ENCODE measurements at places on chromosomes 2 and 18.

DNA sequence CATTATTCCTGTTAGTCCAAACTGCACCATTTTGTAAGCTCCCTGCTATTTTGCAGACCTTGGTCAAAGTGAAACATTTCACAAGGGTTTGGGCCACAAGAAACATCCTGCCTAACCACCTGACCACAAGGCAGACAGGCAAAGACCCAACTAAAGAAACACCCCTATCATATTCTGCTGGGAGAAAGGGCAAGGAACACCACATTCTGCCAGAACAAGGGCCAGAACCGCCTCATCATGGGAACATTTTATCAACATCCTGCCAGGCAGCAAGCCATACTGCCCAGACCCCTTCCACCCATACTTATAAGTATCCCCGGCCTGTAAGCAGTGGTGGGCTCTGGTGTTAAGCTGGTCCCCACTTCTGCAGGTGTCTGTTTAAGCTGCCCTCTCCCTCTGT is 12.0 kb upstream of the RAB31 start:
- DNase-seq, result no peak

GRCh38 chr2:203461746-203462145 is 73.4 kb downstream of the RAPH1 start:
- no peak for DNase-seq

DNA sequence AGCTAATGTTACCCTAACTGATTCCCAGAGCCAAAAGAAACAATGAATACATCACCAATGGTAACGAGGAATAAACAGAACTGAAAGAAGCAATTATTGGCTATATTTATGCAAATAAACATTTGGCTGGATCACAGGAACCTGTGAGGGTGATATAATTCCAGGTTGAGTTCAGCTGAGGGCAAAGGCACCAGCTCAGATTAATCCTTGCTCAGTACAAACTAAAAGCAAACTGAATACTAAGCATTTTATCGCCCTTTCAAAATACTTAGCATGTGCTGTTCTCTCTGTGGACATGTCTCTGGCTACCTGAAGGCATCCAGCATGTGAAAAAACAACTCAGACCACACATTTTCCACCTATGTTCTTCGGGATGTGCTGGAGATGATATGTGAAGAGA is 791.7 kb downstream of the METTL4 start:
- DNase-seq, result no peak

DNA sequence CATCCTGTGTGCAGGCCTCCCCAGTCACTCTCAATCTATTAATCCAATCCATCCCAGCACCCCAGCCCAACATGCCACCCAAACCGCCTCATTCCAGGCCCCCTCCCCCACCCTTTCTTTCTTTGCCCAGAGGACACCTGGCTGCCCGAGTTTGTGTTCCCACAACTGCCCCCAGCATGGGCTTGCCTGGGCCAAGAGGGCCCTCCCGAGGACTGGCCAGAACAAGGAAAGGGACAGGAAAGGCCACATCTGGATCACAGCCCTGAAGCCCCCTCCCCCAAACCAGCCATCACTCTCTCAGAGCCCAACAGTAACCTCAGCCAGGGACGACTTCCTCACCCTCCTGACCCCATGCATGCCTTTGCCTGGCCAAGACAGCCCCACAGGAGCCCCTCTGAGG is 1.2 kb downstream of the TNS1 start:
- DNase-seq, result no peak

- DNase-seq, result no peak
Measured at GRCh38 chr2:128472789-128473174, 154.1 kb upstream of the HS6ST1 start.

- DNase-seq, result peak; percentile 60
Measured at GRCh38 chr2:17470855-17471641, 47.2 kb downstream of the RAD51AP2 start.

- DNase-seq, result no peak
Measured at GRCh38 chr2:225070811-225071210, 28.5 kb upstream of the DOCK10 start.

DNA sequence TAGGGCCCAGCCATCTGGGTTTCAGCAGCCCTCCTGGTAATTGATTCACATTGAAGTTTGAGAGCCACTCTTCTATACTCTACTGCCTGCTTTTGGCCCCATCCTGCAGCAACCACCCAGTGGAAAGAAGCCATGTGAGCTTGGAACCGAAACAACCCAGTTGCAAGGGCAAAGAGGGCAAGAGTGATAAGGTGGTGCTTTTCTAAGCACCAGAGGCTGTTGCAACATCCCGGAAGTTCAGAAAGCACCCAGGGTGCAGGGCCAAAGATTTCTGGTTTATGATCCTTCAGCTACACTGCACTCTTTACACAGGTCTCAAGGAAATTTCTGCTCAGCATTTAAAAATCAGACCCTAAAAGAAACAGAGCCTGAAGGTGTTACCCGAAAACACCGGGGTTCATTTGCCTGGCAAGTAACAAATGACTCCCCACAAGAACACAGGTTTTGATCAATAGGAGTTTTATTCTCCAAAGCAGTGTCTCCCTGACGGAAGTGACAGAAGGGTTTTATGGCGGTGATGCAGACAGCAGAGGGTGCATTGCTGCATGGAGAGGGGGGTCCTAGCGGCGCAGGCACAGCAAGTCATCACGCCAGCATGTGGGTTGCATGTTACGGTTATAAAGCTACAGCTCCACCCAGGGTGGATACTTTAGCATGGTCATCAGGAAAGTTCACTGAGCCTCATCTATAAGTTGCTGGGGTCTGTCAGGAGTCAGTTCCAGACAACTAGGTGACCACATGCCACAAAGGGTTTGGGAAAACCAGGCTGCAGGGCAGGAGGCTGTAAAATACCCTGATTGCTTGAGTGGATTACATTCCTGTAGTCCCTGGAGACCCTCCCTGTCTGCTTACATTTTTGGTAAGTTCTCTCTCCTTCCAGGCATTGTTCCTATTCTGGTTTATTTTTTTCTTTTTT is 28.8 kb upstream of the TMEM37 start:
- DNase-seq, result peak; percentile 50

- peak; percentile 51 for DNase-seq
Measured at GRCh38 chr2:38185012-38185491, 109.1 kb upstream of the CYP1B1 start.

DNA sequence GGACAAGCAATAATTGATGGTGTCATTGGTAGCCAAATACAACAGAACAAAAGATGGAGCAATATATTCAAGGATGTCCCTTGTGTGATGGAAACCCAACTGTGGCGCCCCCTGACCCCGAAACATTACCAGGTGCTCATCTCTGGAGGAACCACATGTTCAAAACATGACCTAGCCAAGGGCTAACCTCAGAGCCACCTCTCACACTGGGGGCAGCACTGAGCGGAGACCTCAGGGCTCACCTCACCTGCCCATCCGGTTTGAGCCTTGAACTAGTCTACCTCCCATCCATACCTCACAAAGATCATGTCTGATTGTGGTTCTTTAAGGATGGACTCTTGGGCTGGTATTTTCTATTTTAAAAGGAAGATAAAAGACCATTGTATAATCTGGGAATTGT is 314.4 kb upstream of the CDH7 start:
- no peak for DNase-seq

DNA sequence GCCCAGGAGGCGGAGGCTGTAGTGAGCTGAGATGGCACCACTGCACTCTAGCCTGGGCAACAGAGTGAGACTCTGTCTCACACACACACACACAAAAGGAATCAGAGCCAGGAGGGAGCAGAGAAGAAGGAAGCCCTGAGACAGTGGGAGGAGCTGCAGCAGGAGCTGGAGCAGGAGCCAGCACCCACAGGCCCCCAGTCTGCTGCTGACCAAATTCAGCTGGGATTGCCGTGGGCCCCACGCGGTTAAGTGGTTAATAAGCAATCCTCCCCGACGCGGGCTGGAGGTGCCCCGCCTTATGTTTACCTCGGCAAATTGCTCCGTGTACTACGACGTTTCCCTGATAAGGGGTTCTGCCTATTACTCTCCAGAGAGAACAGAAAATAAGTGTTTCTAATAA is 265.3 kb downstream of the TWIST2 start:
- no peak for DNase-seq

- no peak for DNase-seq
Measured at GRCh38 chr18:1438458-1438910, 533.8 kb downstream of the ADCYAP1 start.

- DNase-seq, result no peak
Measured at GRCh38 chr2:229270551-229271410, at the start of gene PID1. Gene PID1 (minus strand): TSS chr2:229271287. CDS start chr2:229271043, 244 bp downstream.

GRCh38 chr2:165109915-165110314 is 93.9 kb downstream of the SCN3A start:
- peak; percentile 33 for DNase-seq

GRCh38 chr2:227829337-227829736 is 15.7 kb downstream of the CCL20 start:
- no peak for DNase-seq

- no peak for DNase-seq
Measured at GRCh38 chr2:88471083-88471942, 18.8 kb upstream of the FOXI3 start.

- DNase-seq, result no peak
Measured at GRCh38 chr2:45851111-45851510, 199.6 kb downstream of the PRKCE start.

DNA sequence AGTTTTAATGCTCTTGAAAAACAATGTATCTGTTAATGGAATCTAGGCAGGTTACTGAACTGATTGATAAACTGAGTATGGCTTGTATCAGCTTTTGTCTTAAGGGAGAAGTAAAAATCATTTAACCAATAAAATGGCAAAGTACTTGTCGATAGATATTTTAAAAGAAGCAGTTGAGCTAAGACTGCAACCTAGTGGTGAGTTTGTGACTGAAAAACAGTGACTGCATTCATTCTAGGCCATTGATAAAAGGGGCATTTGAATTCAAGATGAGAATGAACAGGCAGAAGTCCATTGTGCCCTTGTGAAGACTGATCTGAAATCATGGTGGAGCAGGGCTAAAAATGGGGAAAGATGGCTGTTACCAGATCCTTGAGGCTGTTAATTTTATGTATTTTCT is 59.4 kb upstream of the MSTN start:
- DNase-seq, result peak; percentile 74
